Effector memory CD8-positive, alpha-beta T cell (primary cell): ENCODE measurements at places on chromosomes 6 and 20.

DNA sequence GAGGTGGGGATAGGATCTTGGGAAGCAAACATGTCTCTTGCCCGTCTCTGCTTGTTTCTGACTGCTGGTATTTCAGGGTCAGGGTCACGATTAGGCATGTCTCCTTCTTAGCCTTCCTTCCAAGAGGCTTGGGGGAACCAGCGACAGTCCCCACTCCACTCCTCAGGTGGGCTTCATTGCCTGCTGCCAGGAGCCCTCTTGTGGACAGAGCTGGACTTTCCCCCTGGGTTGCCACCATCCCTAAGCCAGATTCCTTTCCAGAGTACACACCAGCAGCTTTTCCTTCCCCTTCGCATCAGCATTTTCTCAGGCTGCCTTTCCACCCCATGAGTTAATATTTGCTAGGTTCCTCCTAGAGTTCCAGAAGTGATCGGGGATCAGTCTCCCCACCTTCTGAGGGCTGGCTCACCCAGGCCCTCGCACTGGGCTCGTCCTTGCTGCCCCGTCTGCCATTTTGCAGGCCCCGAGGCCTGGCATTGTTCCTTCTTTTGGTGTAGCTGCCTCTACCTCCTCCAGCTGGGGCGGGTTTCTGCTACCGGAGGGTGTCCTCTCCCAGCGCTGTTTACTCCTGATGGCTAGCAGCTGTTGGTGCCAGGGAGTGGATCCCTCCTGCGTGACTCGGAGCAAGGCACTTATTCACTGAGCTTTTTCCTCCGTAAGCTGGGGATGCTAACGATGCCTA, 8.8 kb upstream of the C20orf144 start:
- DNase-seq, result peak; percentile 33

- DNase-seq, result no peak
These were observed 31.6 kb upstream of the PXDC1 start for GRCh38 chr6:3782876-3783832.

- no peak for DNase-seq
These were observed 29.1 kb upstream of the PKIG start for GRCh38 chr20:44552950-44553908.

DNA sequence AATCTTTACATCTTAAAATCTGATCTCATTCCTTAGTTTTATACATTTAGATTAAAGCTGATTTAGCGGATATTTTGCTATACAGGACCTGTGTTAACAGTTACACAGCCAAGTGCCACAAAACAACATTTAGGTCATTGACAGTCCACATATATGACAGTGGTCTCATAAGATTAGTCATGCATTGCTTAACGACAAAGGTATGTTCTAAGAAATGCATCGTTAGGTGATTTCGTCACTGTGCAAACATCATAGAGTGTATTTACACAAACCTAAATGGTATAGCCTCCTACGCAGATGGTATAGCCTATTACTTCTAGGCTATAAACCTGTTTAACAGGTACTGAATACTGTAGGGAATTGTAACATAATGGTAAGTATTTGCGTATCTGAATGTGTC, 21.6 kb downstream of the ADGRG6 start:
- no peak for DNase-seq

DNA sequence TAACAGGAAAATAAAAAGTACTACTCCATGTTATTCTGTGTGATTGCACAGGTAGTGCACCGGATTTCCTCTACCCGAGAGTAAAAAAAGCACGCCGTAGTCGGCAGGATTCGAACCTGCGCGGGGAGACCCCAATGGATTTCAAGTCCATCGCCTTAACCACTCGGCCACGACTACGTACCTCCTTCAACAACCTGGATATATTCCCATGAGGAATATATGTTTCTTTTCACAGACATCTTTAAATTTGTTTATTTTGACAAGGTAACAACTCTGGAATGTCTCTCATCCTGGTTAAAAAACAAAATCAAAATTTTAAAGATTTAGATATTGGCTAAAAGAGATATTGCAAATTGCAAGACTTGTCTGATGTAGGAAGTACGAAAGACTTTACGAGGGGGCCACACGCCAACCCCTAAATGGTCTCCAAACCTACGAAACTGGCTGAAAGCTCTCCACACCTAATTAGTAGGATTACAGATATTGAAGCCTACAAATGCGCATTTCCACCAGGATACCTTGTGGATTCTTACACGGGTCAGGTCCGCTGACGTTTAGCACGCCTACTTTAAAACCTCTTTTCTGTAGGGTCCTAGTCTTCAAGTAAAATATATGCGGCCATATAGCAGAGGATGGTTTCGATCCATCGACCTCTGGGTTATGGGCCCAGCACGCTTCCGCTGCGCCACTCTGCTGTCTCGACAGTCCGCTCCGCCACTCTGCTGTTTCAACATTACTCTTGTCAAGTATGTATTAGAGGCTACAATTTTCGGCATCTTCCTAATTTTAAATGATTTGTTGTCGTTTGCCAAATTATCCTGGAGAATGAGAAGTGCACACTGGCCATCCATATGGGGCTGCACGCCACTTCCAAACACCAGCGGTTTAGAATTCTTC, 52.2 kb upstream of the BTN3A2 start:
- DNase-seq, result peak; percentile 87

GRCh38 chr20:19928328-19929011, 88.7 kb upstream of the NAA20 start:
- no peak for DNase-seq

- DNase-seq, result no peak
These were observed 55.5 kb upstream of the CCDC167 start for GRCh38 chr6:37555040-37555781.

GRCh38 chr6:47475319-47475816, 2.2 kb upstream of the CD2AP start:
- DNase-seq, result no peak

DNA sequence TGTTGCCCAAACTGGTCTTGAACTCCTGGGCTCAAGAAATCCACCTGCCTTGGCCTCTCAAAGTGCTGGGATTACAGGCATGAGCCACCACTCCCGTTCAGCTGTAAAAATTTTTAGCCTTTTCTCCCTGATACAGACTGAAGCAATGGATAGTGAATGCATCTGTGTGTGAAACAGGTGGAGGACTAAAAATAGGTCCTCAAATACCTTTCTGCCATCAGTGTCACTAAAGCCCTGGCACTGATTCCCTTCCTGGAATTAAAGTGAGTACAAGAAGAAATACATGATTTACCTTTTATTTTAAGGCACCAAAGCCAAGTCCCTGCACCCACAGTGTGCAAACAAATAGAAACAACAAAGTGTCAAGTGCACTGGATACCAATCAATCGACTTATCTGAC, 25.1 kb downstream of the TULP4 start:
- no peak for DNase-seq

DNA sequence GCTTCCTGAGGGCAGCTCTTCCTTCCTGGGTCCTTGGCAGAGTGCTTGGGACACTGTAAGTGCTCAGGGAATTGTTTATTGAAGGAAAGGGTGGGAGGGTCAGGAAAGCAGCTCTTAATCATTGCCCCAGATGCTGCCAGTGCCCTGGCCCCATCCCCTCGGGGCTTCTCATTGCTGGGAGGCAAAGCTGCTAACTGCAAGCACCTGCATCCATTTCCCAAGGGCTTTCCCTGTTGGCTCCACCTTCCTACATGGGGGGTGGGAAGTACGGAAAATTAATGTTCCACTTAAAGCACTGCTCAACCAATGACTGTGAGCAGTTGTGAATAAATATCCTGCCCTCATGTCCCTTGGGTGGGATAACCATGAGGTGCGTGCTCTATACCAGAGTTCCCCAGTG, 56.4 kb downstream of the NDUFAF5 start:
- DNase-seq, result no peak

- DNase-seq, result no peak
These were observed 231.3 kb upstream of the MARCKS start for GRCh38 chr6:113625850-113626249.

GRCh38 chr6:53918854-53919510, 124.2 kb downstream of the LRRC1 start:
- no peak for DNase-seq
